ENCODE measurements at places on chromosomes 16 and 17. TPM values are rescaled to one million over a fixed set of nuclear protein-coding genes. Genes with fewer than 3 reads are reported as not detected.

Gene WNT9B
- 0.81 TPM for total RNA-seq

Gene SOST
- not detected for total RNA-seq

Gene CHST4
- total RNA-seq = not detected

Gene HS3ST6
- total RNA-seq = not detected

Gene TMEM238L
- total RNA-seq = not detected

Gene KCNJ18
- not detected for total RNA-seq

Gene CLEC18B
- total RNA-seq = not detected

Gene SSTR5
- total RNA-seq = not detected

Gene GINS2
- 0.54 TPM for total RNA-seq

Gene EIF1
- 250 TPM for total RNA-seq

Gene OR1A1
- 0.23 TPM for total RNA-seq

Gene CCL17
- not detected for total RNA-seq

Gene NPW
- total RNA-seq = not detected

Gene ALDH3A1
- 4.4 TPM for total RNA-seq

Gene UTP4
- 23.8 TPM for total RNA-seq

Gene NPTX1
- total RNA-seq = 2.7 TPM

Gene ALOX12B
- total RNA-seq = 0.17 TPM

Gene MYH8
- total RNA-seq = not detected

Gene NUDT7
- total RNA-seq = 17.2 TPM

Gene CHRNB1
- 12.1 TPM for total RNA-seq

Gene ITGAL
- total RNA-seq = 4.2 TPM

Gene ARHGAP44
- 4.7 TPM for total RNA-seq

Gene ASGR1
- total RNA-seq = 0.54 TPM

Gene ZFP3
- total RNA-seq = 8.1 TPM

Gene EME1
- not detected for total RNA-seq

Gene AIPL1
- not detected for total RNA-seq

Gene KCNJ12
- total RNA-seq = 2.0 TPM

Gene FBXO39
- not detected for total RNA-seq

Gene PRSS22
- total RNA-seq = not detected

Gene AANAT
- total RNA-seq = not detected

Gene HSD11B2
- 2.1 TPM for total RNA-seq

Gene EFCAB3
- not detected for total RNA-seq

Gene ATF7IP2
- 6.2 TPM for total RNA-seq

Gene NOTUM
- not detected for total RNA-seq

Gene EPX
- total RNA-seq = not detected

Gene LGALS9B
- not detected for total RNA-seq

Gene FNDC8
- total RNA-seq = not detected

Gene PLEKHG4
- total RNA-seq = 14.4 TPM

Gene ARHGDIG
- 2.7 TPM for total RNA-seq

Gene PIK3R5
- total RNA-seq = 10.8 TPM

Gene DEXI
- total RNA-seq = 136 TPM

Gene IGF2BP1
- total RNA-seq = not detected

Gene FMNL1
- 12.0 TPM for total RNA-seq

Gene ZSCAN10
- 1.7 TPM for total RNA-seq

Gene PTX4
- not detected for total RNA-seq

Gene CTF1
- 5.1 TPM for total RNA-seq

Gene TNFSF13
- 34.9 TPM for total RNA-seq

Gene CD300LB
- total RNA-seq = not detected

Gene BCKDK
- 36.9 TPM for total RNA-seq

Gene NPIPA7
- total RNA-seq = not detected
